ENCODE measurements at places on chromosomes 7 and 10.

- H3K27ac ChIP-seq: no peak overlapping the region
- no peak for DNase-seq
- no peaks in the 10 kb centered on the region for H3K27me3 ChIP-seq
- H3K36me3 ChIP-seq: peaks cover 4% of the 10 kb centered on the region
These were observed 270.4 kb upstream of the KLF14 start for GRCh38 chr7:131004371-131004770.

- no peaks in the 10 kb centered on the region for H3K4me1 ChIP-seq
- H3K27me3 ChIP-seq: no peaks in the 10 kb centered on the region
- no peaks in the 10 kb centered on the region for H3K36me3 ChIP-seq
These were observed 219.5 kb upstream of the POT1 start for GRCh38 chr7:125149151-125149550.

DNA sequence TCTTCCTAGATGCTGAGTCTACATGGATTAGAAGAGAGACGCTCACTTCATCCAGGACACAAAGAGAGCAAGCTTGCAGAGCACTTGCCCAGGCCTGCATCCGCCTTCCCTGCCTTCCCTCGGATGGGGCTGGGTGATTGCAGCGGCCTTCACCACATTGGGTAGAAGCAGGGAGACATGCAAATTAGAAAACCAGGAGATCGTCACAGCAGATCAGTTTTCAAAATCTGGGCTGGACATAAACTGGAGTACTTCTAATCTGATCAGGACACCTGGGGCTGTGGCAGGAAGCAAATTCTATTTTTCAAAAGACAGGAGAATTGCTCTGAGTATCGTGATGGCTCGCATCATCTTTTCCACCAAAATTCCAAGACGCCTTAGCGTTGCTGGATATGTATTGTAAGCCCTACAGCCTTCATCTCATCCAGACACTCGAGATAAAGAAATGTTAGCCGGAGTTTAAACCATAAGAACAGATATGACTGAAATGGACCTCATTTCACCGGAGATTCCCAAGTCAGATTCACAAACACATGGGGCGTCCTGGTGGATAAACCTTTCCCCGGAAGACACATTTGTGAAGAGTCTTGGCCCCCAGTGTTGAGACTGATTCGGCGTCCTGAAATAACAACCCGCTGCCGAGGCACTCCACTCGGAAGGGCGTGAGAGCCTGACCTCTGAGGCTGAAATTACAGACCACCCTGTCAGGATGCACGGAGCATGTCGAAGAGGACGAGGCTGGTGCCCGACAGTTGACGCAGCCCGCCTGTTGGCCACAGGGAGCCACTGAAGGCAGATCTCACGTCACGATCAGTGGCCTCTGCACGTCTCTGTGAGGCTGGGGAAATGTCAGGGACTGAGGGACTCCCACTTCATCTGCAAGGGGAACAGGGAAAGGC lies 91.2 kb upstream of the PARD3 start:
- H3K36me3 ChIP-seq: no peaks in the 10 kb centered on the region
- no peak overlapping the region for H3K27ac ChIP-seq

- no peak for DNase-seq
- no peaks in the 10 kb centered on the region for H3K27me3 ChIP-seq
- H3K36me3 ChIP-seq: no peaks in the 10 kb centered on the region
- H3K27ac ChIP-seq: no peak overlapping the region
These were observed 101.9 kb upstream of the LAMB4 start for GRCh38 chr7:108232076-108232475.

GRCh38 chr10:52701647-52702046 lies 70.9 kb downstream of the MBL2 start:
- H3K36me3 ChIP-seq: no peaks in the 10 kb centered on the region
- no peaks in the 10 kb centered on the region for H3K27me3 ChIP-seq
- no peak overlapping the region for H3K27ac ChIP-seq
- no peaks in the 10 kb centered on the region for H3K4me1 ChIP-seq
- no peak overlapping the region for H3K4me3 ChIP-seq
- DNase-seq: no peak

- H3K36me3 ChIP-seq: no peaks in the 10 kb centered on the region
- H3K27ac ChIP-seq: no peak overlapping the region
- no peak for DNase-seq
- no peaks in the 10 kb centered on the region for H3K4me1 ChIP-seq
- no peaks in the 10 kb centered on the region for H3K27me3 ChIP-seq
These were observed 29.1 kb upstream of the NRBF2 start for GRCh38 chr10:63103971-63104409.

DNA sequence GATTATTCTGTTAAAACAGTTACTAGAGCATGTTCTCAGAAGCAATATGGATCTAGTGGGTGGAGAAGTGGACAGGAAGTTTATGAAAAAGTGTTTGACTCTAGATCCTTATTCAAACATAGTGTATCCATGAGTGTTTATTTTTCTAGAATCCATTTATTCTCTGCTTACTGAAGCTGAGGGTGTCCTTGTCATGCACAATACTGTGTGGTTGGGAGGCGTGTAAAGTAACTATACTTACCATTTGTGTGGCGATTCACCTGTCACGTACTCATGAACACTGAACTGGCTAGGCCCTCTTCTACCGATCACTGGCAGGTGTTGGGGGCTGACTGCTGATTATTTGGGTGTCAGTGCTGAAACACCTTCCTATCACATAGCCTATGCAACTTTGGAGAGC lies 74.0 kb downstream of the POU6F2 start:
- H3K27ac ChIP-seq: no peak overlapping the region
- H3K27me3 ChIP-seq: no peaks in the 10 kb centered on the region
- H3K4me1 ChIP-seq: no peaks in the 10 kb centered on the region
- no peak overlapping the region for H3K4me3 ChIP-seq
- H3K36me3 ChIP-seq: no peaks in the 10 kb centered on the region

- no peaks in the 10 kb centered on the region for H3K4me1 ChIP-seq
- no peak overlapping the region for H3K27ac ChIP-seq
- no peak for DNase-seq
- no peaks in the 10 kb centered on the region for H3K27me3 ChIP-seq
- no peaks in the 10 kb centered on the region for H3K36me3 ChIP-seq
These were observed 48.5 kb downstream of the SMKR1 start for GRCh38 chr7:129550693-129551360.

DNA sequence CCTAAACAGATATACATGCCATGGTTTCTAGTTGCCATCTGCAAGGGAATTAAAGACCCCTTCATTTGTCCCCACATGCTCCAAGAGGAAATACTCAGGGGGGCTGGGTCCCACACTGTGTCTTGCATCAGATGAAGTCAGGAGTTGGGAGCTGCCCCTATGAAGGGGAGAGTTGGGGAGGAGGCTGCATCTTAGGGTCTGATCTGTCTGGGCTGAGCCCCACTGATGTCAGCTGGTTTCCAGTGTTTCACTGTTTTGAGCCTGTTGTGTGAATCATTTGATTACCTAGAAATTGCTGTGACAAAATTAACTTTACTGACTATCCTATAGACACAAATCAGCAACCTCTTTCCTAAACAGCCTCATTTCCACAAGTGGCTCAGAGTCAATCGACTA lies 4.9 kb upstream of the ADCY1 start:
- no peak overlapping the region for H3K4me3 ChIP-seq
- no peak for DNase-seq
- no peak overlapping the region for H3K27ac ChIP-seq
- H3K27me3 ChIP-seq: peaks cover 11% of the 10 kb centered on the region
- no peaks in the 10 kb centered on the region for H3K4me1 ChIP-seq
- no peaks in the 10 kb centered on the region for H3K36me3 ChIP-seq

DNA sequence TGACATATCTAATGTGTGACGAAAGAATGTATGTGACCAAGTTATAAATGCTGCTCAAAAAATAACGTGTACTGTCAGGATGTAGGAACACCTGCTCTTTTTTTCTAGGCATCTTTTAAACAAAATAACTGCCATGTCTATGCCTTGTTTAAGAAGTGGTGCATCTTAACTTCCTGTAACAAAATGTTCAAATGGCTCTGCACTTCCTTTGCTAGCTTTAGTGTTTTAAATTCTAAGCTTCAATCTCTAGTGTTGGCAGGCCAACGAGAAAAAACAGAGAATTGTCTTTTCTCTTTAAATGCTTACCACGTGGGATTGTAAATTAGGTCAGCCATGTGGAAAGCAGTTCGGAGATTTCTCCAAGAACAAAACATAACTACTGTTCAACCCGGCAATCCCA lies 14.6 kb upstream of the PDSS1 start:
- H3K27me3 ChIP-seq: no peaks in the 10 kb centered on the region
- H3K36me3 ChIP-seq: no peaks in the 10 kb centered on the region
- no peaks in the 10 kb centered on the region for H3K4me1 ChIP-seq
- no peak for DNase-seq

- H3K27me3 ChIP-seq: no peaks in the 10 kb centered on the region
- no peak for DNase-seq
- no peak overlapping the region for H3K4me3 ChIP-seq
- H3K36me3 ChIP-seq: no peaks in the 10 kb centered on the region
- H3K4me1 ChIP-seq: no peaks in the 10 kb centered on the region
- no peak overlapping the region for H3K27ac ChIP-seq
These were observed 42.7 kb downstream of the FAM107B start for GRCh38 chr10:14731875-14732512.

DNA sequence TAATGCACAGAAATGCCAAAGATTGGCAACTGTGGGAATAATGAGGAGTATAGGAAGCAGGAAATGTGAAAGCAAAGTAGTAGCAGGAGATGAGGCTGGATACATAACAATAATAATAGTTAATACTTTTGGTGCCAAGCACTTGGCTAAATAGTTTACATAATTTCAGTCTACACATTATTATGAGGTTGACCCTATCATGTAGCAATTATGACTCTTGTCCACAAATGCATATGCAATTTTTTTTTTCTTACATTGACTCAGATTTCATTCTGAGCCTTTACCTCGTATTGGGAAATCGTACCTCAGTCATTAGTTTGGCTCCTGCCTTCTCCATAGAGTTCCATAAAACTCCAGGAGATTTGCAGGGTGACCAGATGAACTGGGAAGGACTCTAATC lies 219.9 kb downstream of the SUGCT start:
- no peaks in the 10 kb centered on the region for H3K36me3 ChIP-seq
- H3K27me3 ChIP-seq: no peaks in the 10 kb centered on the region
- H3K27ac ChIP-seq: no peak overlapping the region
- H3K4me1 ChIP-seq: no peaks in the 10 kb centered on the region

- H3K4me3 ChIP-seq: no peak overlapping the region
- no peak overlapping the region for H3K27ac ChIP-seq
- DNase-seq: no peak
- no peaks in the 10 kb centered on the region for H3K36me3 ChIP-seq
These were observed 263.4 kb downstream of the BICC1 start for GRCh38 chr10:58775960-58776567.

DNA sequence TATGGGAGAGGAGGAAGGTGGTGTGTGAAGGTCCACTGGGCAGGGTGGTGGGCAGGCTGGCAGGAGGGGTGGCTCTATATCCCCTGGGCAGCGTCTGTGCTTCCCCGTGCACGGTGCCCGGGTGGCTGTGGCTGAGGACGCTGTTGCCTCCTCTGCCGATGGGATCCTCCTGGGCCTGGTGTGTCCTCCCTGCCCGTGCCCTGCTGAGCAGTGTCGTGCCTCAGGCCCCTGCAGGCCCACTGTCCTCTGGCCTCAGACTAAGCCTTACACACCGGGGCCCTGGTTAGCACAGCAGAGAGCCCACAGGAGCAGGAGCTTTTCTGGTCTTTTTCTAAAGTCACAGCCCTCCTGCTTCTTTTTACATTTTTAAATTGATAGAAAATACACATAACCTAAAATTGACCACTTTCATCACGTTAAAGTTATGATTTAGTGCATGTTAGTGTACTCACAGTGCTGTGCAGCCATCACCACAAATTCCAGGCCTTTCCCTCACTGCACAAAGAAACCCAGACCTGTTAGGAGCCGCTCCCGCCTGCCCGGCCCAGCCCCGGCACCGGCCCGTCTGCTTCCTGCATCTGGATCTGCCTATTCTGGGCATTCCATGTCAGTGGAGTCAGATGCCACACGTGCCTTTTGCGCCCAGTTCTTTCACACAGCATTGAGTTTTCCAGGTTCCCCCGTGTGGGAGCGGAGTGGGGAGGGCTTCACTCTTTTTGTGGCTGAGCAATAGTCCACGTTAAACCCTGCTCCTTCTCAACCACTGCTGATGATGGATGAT lies 19.4 kb downstream of the PFKFB3 start:
- no peak overlapping the region for H3K27ac ChIP-seq
- no peaks in the 10 kb centered on the region for H3K4me1 ChIP-seq
- no peak overlapping the region for H3K4me3 ChIP-seq
- no peak for DNase-seq

DNA sequence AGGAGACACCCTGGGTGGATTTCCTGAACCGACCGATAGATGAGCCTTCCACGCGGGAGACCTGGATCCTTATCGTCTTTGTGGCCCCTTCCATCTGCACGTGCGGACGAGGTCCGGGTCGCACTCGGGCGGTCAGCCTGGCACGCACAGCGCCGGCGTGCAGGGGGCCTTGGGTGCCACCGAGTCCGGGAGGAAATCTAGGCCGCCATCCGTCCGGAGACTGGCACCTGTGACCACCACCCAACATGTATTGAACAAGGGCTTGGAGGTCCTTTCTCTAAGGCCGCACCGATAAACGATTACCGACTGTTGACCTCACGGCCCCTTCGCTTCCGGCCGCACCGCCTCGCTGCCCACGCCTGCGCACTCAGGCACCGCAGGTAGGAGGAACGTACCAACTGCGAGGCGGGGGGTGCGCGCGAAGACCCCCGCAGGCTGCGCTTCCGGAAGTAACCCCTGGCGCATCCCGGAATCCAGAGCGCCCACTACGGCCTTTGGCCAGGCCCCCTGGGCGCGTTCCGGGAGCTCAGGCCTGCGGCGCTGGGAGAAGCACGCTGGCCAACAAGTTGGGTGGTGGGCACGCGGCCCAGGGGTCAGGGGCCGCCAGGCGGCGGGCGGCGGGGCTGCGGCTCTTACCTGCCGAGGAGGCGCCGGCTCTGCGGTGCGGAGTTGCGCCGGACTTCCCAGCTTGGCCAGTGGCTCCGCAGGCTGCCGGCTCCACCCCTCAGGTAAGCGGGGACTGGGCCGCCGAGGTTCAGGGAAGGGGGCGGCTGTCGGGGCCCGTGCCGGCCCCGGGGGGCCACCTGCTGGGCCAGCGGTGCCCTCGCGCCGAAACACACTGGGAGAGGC lies at the start of the genes ACTR3C and LRRC61:
ACTR3C (minus strand) TSS at position 713 of the 849 bp plus-strand sequence. CDS start 28,249 bp downstream, outside the sequence.
LRRC61 (plus strand) TSS at position 523 of the 849 bp plus-strand sequence. CDS start 13,507 bp downstream, outside the sequence.
- peak within 1 kb of the TSS; percentile 82 for H3K4me3 ChIP-seq
- H3K27me3 ChIP-seq: no peaks in the 10 kb centered on the region
- peak within 1 kb of the TSS; percentile 79 for H3K27ac ChIP-seq
- H3K36me3 ChIP-seq: peaks cover 7% of the 10 kb centered on the region
- peaks cover 16% of the 10 kb centered on the region for H3K4me1 ChIP-seq
- DNase-seq: peak; percentile 40

- no peak overlapping the region for H3K4me3 ChIP-seq
- no peak for DNase-seq
- peaks cover 55% of the 10 kb centered on the region for H3K4me1 ChIP-seq
- no peaks in the 10 kb centered on the region for H3K36me3 ChIP-seq
- H3K27me3 ChIP-seq: no peaks in the 10 kb centered on the region
- peak overlapping the region; percentile 74 for H3K27ac ChIP-seq
These were observed 6.3 kb downstream of the FAS start for GRCh38 chr10:88996927-88997326.

DNA sequence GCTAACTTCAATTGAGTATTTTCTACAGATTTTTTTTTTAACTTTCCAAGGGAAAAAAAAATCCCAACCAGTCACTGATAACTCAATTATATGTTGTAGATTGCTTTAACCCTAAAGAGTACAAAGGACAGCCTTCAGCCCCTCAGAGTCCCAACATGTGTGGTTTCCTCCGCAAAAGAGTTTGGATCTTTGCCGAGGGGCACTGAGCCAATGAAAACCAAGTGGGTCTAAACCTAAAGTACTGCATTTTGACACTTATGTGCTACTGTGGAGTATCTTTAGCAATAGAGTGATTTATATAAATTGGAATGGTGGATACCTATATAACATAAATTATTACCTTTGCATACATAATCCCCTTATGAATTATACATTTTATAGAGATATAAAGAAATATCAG lies 91.5 kb downstream of the SEMA3D start:
- H3K36me3 ChIP-seq: no peaks in the 10 kb centered on the region
- no peak overlapping the region for H3K27ac ChIP-seq
- DNase-seq: no peak
